ENCODE measurements at places on chromosomes 12 and 14.

DNA sequence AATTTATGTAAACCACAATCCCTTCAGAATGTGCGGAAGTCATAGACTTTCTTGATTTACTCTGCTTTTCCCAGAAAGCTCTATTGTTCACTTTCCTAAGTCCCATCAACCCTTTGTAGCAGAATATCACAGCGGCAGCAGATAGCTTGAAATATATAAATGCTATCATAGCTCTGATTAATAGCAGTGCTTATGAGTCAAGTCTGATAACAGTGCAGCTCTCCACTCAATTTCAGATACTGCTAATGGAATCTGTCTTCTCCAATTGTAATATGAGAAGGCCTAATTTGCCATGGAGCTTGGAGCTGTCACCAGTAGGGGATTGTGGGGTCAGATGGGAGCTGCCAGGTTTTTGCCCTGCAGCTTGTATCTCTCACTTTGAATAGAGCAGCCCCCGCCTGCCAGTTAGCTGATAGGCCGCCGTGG lies 10.9 kb downstream of the TMEM260 start:
- DNase-seq = no peak

GRCh38 chr14:102930138-102930752 lies 7.8 kb downstream of the AMN start:
- no peak for DNase-seq

DNA sequence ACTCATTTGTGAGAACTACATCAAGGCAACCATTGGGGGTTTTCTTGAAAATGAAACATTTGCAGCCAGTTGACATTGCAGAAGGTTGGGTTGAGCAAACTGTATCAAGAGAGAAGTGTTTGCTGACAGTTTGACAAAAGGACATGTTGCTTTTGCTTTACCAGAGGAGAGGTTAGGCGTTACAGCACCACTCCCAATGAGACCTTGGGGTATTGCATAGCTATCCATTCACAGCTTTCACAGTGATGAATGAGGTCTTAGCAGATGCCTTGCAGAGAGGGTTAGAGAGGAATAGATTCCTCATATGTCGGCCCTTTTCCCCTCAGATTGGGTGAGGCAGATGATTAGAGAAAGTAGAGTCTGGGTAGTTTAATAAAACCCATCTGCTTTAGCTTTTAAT lies 988.9 kb upstream of the FLRT2 start:
- DNase-seq = no peak

DNA sequence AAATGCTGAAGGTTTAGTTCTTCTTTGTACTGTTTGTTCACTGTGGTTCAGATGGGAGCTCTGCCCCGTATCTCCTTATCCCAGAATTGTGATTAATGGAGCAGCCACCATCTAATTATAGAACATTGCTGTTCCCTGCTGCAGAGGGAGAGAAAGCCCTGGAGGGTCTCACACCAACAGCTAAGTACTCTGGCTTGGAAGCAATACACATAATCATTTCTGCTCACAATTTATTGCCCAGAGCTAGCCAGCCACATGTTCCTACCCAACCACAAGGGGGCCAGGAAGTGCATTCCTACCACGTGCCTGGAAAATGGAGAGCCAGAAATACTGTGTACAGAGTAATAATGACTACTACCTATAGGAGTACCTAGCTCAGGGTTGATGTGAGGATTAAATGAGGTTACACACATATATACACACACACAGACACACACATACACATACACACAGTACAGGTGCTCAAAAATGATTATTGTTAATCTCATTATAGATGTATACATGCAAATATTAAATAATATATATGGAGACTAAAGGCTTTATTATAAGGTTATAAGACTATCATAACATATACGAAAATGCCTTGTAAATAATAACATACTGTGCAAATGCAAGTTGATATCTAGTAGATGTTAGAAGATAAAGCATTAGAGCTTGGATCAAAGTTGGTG lies 22.3 kb downstream of the MSRB3 start:
- DNase-seq = no peak

DNA sequence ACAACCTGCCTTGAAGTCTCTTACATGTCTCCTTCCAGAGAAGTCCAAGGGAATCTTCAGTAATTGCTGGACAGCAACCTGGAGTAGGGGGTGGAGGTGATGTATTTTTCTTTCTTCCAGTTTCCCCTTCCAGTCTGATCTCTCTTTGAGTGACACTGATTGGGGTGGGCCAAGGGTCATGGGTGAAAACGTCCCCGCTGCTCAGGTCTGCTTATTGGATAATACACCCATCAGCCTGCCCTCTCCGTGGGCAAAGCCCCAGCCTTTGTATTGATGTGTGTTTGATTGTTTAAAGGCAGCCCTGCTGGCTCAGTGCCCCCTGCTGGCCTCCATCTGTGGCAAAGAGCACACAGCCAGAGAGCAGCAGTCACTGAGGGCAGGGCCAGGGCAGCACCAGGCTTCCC lies 35.7 kb upstream of the ATP2A2 start:
- DNase-seq = peak; percentile 28

- DNase-seq = no peak
Observed at GRCh38 chr14:67602076-67602475, 2.0 kb upstream of the PIGH start.

- DNase-seq = no peak
Observed at GRCh38 chr12:58458102-58458501, 462.2 kb downstream of the LRIG3 start.

DNA sequence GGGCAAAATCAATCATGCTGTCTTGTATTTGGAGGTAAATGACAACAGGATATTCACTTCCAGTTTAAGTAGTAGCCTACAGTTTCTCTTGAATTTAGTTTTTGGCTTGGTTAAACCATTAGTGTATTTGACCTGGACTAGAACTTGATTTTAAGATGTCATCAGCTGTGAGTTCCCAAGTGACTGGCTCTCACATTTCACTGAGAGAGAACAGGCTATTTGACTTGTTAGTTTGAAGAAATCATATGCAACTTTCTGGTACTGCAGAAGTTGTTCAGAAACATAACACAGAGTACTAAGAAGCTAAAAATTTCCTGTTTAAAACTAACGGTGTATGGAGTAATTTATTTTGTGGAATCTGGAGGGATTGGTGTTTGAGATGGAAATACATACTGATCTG lies 22.3 kb downstream of the MNAT1 start:
- DNase-seq = no peak

- DNase-seq = no peak
Observed at GRCh38 chr12:104964856-104965205, 6.7 kb upstream of the SLC41A2 start.

GRCh38 chr12:53980104-53980801 lies 4.7 kb upstream of the HOXC10 start:
- no peak for DNase-seq

- DNase-seq = no peak
Observed at GRCh38 chr14:100295376-100296105, 10.7 kb downstream of the SLC25A29 start.
